CD4-positive, alpha-beta T cell treated with Interleukin-10 for 1 hour (primary cell): ENCODE measurements at places on chromosomes 2 and 18.

- DNase-seq = no peak
These were observed 679 bp downstream of the CLK1 start for GRCh38 chr2:200863782-200864175.

- no peak for DNase-seq
These were observed 629.9 kb upstream of the ACVR2A start for GRCh38 chr2:147214914-147215313.

- DNase-seq = no peak
These were observed 46.7 kb downstream of the CFAP210 start for GRCh38 chr2:169647496-169647895.

- DNase-seq = no peak
These were observed 40.0 kb upstream of the AGPS start for GRCh38 chr2:177352441-177353186.

GRCh38 chr2:177667626-177668025 lies 275.1 kb downstream of the AGPS start:
- no peak for DNase-seq

DNA sequence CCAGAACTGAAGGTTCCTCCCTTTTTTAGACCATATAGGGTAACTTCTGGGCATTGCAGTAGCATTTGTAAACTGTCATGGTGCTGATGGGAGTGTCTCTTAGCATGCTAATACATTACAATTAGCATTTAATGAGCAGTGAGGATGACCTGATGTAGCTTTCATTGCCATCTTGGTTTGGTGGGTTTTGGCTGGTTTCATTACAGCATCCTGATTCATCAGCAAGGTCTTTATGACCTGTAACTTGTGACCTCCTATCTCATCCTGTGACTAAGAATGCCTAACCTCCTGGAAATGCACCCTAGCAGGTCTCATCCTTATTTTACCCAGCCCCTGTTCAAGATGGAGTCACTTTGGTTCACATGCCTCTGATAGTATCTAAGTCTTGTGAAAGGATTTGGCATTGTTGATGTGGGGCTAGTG lies 159.0 kb downstream of the TMX3 start:
- DNase-seq = no peak

- no peak for DNase-seq
These were observed 16.9 kb upstream of the CYRIA start for GRCh38 chr2:16682431-16683118.

GRCh38 chr2:23814963-23815362 lies 112.0 kb downstream of the ATAD2B start:
- no peak for DNase-seq

GRCh38 chr18:55781481-55781957 lies 193.5 kb upstream of the TCF4 start:
- no peak for DNase-seq

- DNase-seq = no peak
These were observed 73.8 kb upstream of the HAAO start for GRCh38 chr2:42865884-42866881.
